ENCODE measurements at places on chromosomes 5 and 9.

- DNase-seq, result peak; percentile 57
These were observed 81.7 kb upstream of the ZBTB43 start for GRCh38 chr9:126722922-126723806.

DNA sequence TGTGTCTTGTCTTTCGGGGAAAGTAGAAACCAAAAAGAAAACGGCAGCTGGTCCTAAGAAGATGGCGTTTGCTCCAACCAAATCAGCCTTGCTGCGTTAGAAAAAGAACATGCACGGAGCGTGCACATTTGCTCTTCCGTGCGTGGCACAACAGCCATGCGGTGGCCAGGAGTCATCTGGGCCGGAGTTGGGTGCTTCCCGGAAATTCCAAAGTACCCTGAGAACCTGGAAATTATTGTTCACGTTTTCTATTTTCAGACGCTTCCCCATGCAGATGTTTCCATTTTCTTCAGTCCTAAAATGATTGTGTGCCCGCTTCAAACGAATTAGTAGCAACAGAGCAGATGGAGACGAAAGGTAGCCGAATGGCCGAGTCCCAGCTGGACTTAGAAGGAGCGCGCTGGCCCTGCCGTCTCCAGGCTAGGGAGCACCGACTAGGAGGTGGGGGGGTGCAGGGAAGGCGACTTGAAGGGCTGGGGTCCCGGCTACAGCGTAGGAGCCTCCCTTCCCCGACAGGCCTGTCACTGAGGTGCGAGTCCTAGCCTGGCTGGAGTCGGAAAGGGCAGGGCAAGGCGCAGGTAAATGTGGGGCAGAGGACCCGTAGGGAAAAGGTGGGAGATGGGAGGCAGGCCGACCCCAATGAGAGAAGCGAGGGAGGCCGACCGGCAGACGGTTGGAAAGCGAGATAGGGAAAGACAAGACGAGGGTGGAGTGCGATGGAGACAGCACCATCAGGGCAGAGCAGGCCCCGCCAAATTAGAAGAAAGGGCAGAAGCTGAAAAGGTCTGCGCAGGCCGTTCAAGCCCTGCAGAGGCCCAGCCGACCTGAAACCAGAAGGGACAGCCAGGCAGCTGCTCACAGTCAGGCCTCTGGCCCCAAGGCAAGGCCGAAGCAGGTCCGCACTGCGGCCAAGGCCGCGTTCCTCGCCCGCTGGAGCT lies 1.4 kb downstream of the BARX1 start:
- DNase-seq, result no peak

DNA sequence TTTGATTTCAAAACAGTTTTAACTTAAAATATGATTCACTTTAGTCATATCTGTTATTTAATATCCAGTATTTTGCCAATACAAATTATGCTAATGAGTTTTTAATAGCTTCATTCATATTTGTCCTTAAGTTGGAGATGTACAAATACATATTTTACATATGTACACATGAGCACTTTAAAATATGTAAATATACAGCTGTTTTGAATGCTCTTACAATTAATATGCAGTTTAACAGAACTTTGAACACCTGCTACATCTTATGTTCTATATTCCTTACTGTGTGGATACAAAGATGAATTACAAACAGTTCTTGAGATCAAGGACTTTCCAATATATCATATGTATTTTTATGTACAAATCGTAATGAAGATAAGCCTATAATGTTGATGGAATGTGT lies 74.0 kb downstream of the CHSY3 start:
- DNase-seq, result no peak

GRCh38 chr5:50406877-50407276 lies 34.2 kb downstream of the EMB start:
- DNase-seq, result no peak

- no peak for DNase-seq
These were observed 194.9 kb upstream of the ZNF608 start for GRCh38 chr5:124941051-124942049.

- DNase-seq, result no peak
These were observed 151.0 kb downstream of the GCNT1 start for GRCh38 chr9:76610011-76610352.

DNA sequence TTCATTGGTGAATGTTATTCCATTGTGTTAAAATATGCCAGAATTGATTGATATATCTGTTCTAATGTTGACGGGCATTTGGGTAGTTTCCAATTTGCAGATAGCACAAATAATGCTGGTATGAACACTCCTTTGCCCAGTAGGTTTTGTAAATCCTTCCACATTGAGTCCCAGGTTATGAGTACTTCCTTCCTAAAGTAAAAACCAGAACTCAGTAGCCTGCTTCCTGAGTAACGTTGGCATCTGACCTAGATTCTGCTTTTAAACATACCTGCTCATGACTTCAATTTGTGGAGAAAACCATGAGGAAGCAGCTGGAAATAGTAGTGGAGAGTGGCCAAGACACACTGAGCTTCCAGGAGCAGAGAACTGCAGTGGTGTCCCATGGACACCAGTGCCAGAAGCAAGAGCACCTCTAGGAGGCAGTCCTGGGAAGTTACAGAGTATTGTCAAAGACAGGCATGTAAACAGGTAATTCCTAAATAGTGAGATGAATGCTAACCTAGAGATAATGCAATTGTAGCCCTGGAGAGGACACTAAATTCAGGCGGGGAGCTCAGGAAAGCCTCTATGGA lies 24.3 kb upstream of the RASGRF2 start:
- no peak for DNase-seq

DNA sequence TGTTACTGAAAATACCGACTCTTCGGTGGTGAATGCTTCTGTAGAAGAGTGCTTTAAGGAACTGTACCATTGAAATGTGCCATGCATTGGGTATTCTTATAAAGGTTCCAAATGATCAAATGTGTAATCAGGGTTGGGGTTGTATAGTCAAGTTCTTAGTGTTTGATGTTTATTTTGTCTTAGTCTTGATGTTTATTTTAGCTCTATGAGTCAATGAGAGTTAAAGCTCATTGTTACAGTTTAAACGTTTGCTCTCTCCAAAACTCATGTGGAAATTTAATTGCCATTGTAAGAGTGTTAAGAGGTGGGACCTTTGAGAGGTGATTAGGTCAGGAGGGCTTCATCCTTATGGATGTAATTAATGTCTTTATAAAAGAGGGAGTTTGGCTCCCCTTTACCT lies 153.0 kb downstream of the FER start:
- DNase-seq, result no peak

GRCh38 chr9:121658591-121658990 lies 7.2 kb downstream of the DAB2IP start:
- no peak for DNase-seq

Measured in stimulated activated CD8-positive, alpha-beta memory T cell treated with anti-CD3 and anti-CD28 coated beads, Interleukin-4, amount 100 ng/mL, for 4 hours (primary cell).